ENCODE measurements at places on chromosomes 11 and 22.

- DNase-seq = no peak
Observed at GRCh38 chr11:133934599-133935550, 21.9 kb downstream of the IGSF9B start.

DNA sequence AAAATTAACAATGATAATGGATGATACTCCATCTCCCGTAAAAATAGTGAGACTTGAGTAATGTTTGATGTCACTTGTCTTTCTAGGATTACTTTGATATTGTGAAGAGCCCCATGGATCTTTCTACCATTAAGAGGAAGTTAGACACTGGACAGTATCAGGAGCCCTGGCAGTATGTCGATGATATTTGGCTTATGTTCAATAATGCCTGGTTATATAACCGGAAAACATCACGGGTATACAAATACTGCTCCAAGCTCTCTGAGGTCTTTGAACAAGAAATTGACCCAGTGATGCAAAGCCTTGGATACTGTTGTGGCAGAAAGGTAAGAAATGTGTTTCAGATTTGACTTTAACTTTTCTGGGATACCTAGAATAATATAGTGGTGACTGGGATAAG is 48.0 kb upstream of the L3MBTL2 start:
- DNase-seq = no peak

DNA sequence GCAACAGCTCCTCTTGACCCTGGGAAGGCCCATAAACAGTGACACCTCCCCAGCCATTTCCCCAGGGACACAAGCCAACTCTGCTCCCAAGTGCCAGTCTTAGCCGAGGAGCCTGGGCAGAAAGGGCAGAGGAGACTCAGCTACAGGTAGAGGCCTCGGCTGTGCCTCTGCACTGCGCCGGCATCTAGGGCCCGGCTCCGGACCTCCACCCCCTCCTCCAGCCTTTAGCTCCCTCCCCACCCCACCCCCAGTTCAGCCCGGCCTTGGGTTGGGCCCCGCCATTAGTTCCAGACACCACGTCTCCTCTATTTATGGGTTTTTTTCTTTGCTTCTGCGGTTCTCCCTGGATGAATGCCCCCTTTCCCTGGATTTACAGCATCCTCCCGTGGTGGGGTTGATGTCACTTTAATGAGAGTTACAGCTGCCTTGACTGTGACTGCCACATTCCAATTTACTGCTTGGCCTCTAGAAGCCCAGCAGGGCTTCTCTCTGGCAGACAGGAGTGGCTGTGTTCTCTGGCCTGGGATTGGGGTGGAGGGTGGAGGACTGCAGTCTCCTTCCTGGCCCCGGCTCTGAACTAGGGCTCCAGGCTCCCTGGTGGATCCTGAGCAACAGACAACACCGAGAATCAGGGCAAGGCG is 13.5 kb upstream of the OAF start:
- no peak for DNase-seq

GRCh38 chr22:32342977-32343376 is 14.7 kb upstream of the RFPL3 start:
- DNase-seq = no peak

- no peak for DNase-seq
Observed at GRCh38 chr11:17845431-17845881, 110.9 kb downstream of the KCNC1 start.

- DNase-seq = no peak
Observed at GRCh38 chr11:44563711-44564110, 1.8 kb upstream of the CD82 start.

- DNase-seq = no peak
Observed at GRCh38 chr22:43854121-43854785, 8.1 kb downstream of the SULT4A1 start.
